BJ (cell line): ENCODE measurements at places on chromosomes 2 and 18.

DNA sequence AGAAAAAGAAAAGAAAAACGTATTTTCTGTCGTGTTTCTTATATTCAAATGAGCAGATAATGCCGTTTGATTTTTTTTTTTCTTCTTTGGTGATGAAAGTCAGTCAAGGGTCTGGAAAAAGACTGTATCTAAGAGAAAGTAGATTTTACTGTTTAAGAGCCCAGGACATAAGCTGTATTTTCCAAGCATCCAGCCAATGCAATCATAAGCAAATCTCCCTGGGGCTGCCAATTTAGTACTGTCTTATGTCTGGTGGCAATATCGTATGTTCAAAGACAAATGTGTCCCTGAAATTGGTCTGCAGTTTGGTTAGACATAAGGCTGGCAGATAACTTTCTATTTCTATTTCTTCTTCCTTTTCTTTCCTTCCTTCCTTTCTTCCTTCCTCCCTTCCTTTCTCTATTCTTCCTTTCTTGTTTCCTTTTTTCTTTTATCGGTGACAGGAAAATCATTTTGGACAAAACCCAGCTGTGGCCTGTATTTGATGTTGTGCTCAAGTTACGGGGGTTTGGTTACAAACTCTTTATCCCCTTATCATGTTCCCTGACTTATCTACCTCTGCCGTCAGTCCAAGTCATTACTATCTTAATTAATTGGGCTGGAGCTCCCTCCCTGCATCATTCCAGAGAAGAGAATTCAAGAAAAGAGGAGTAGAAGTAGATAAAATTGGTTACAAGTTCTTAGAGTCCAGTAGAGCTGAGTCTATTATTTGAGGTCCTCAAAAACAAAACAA is 683.4 kb upstream of the FSHR start:
- DNase-seq = no peak

GRCh38 chr18:48979944-48980890 is 29.5 kb upstream of the SMAD7 start:
- no peak for DNase-seq

DNA sequence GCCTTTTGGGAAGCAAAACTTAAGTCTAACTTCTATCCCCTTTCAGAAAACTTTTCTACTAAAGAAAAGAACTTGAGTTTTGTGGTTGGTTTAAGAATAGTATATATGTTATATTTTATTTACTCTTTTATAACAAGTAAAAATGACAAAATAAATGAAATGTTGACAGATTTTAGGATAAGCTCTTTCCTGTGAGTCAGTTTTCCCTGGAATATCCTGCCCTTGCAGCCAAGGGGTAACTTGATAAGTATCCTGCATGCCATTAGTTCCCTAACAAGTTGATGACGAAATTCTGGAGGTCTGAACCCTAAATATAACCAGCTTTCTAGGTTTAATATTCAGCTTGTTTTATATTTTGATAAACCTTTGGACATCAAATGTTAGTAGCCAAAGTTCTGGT is 7.3 kb upstream of the HTR2B start:
- DNase-seq = no peak

DNA sequence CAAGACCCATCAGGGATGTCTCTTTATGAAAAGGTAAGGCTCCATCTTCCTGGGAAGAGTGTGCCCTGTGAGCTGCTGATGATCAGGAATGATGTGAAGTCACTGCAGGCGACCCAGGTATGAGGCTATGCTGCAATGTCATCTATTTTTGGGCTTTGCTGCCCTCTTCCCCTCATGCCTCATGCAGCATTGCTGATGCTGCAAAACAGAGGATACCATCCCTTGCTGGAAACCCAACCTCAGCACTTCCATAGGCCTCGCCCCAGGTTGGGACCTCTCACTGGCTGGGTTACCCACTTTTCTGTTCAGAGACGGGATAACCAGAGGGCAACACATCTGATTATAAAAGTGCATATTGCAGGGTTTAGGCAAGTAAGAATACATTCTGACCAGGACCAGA is 255.8 kb downstream of the L3MBTL4 start:
- no peak for DNase-seq

- no peak for DNase-seq
These were observed 201.2 kb downstream of the CDCA7 start for GRCh38 chr2:173555833-173556232.

GRCh38 chr2:199207011-199207410 is 250.7 kb downstream of the SATB2 start:
- DNase-seq = no peak
